ENCODE measurements at places on chromosomes 3 and 15.

DNA sequence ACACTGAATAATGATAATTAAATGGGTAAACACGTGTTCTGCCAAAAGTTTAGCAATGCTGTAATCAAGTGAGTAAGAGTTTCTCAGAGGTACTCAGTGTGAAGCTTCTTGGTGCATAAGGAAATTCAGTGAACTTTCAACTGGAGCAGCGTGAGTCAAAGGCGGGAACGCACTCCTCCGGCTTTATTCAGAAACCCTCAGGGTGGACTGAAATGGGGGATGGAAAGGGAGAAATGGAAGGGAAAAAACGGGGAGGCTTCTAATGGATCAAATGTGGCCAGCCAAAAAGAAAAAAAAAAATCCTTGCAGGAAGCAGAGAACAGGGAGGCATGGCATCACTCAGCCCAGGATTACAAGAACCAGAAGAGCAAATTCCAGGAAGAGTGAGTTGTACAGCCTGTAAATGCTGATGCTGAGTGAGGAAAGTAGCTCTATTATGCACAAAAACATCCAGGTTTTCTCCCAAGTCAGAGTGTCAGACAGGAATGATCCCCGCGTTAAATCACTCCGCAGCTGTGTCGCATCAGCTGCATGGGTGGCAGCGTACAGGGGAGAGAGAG is 85.3 kb downstream of the ASB7 start:
- no peak for DNase-seq

DNA sequence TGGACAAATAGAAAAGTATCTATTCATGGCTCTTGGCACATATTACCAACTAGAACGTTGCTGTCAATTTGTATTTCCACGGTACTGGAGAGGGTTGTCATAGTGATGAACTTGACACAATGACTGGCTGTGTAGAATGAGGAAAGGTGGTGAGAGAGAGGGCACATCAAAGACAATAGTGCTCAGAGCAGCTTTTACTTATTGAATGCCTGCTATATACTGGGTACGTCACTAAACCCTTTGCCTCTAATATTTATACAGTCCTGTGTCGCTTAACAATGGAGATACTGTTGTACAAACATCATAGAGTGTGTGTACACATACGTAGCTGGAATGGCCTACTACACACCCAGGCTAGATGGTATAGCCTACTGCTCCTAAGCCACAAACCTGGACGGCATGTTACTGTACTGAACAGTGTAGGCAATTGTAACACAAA is 8.3 kb downstream of the TMPRSS7 start:
- DNase-seq = peak; percentile 6

- DNase-seq = no peak
Observed at GRCh38 chr3:65436580-65436979, 602.1 kb downstream of the MAGI1 start.

DNA sequence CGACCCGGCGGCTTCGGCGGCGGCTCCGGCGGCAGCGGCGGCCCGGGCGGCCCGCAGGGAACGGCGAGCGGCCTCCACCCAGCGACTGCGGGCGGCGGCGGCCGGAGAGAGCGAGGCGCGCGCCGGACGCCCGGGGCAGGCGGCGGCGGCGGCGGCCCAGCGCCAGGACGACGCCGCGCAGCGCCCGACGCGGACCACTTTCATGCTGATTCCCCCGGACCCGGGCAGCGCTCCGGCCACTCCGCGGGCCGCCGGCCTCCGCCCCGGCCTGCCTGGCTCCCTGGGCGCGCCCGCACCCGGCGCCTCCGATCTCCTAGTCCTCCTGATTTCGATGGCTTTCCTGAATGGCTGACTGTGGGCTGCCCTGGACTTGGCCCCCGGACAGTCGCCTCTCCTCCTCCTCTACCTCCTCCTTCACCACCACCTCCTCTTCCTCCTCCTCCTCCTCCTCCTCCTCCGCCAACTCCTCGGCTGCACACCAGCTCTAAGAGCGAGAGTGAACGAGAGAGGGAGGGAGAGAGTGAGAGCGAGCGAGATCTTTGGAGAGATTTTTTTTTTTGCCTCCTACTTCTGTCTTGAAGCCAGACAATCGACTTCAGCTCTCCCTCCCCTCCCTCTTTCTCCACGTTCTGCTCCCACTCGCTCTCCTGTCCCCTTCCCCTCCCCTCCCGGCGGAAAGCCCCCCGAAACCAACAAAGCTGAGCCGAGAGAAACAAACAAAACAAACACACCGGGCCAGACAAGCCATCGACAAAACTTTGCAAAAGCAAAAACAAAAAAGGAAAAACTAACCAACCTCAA is 844 bp downstream of the NR2F2 start:
- peak; percentile 42 for DNase-seq

- no peak for DNase-seq
Observed at GRCh38 chr15:25136119-25136518, 181.3 kb downstream of the SNRPN start.

GRCh38 chr3:107986505-107986904 is 104.3 kb downstream of the CD47 start:
- no peak for DNase-seq

DNA sequence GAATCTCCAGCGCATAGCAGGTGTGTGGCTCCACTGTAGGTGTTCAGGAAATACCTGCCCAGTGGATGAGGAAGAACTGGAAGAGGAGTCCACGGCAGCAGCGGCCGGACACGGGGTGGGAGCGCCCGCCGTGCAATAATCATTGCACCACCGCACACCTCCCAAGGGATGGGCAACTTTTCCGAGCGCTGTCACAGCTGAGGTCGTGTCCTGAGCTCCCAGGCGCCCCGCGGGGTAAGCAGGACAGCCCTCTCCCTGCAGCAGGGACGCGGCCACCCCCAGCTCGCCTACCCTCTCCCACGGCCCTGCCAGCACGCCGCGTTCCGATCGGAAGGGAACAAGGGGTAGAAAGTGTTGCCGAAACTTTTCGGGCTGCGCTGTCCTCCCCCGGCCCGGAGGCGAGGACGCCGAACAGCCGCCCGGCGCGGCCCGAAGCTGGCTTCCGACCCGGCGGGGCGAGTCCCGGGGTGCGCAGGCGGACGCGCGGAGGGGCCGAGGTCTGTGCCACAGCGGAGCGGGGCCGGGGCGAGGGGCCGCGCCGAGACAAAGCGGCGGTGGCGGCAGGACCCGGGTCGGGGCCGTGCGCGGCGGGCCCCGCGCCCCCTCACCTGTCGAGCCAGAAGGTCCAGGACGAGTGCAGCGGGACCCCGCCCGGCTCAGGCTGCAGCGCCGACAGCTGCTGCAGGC is 475 bp downstream of the EIF4E3 start:
- peak; percentile 24 for DNase-seq

- DNase-seq = no peak
Observed at GRCh38 chr3:73580343-73580742, 44.4 kb downstream of the PDZRN3 start.

GRCh38 chr15:91124132-91124531 is 24.1 kb downstream of the SV2B start:
- DNase-seq = no peak

DNA sequence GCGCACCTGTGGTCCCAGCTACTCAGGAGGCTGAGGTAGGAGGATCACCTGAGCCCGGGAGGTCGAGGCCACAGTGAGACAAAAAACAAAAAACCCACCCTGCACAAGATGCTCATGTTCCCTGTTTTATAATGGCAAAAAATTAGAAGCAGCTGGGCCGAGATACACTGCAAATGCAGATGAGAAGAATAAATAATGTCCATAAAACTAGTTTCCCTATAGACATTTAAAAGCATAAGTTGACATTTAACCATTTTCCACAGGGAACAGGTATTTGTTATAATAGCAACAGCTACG is 537 bp upstream of the SCAP start:
- no peak for DNase-seq

- no peak for DNase-seq
Observed at GRCh38 chr15:23994273-23994672, 307.2 kb upstream of the NDN start.

DNA sequence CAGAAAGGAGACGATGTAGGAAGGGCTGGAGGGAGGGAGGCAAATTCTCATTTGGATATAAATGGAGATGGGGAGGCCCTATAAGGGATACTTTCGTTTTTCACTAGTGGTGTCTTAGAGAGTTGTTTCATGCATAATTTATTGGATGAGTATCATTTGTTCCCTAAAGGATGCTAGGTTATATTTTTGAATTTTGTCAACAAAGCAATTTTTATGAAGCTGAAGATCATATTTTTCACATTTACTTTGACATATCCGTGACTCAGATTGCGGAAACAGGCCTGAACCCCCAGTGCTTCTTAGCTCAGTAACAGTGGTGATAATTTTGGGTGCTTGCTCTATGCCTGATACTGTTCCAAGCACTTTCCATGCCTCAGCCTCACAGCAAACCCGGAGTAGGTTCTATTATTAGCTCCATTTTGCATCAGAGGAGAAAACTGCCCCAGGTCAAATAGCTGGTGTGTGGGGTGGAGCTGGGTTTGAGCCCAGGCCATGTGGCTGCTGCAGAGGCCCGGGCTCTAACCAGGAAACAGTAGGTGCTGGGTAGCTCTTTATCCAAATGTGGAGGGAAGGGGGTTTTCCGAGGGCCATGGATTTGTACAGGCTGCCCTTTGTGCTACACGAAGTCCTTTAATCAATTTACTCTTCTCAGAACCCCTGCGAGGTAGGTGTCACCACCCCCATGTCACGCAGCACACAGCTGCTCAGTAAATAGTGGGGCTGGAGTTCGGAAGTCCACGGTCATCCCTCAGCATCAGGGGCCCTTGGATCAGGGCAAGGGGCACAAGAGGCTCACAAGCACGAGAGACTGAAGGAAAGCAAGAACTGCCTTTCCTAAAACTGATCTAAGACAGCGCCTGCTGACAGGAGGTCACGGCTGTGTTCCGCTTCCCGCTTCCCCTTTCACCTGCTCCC is 99.1 kb downstream of the SLC49A4 start:
- DNase-seq = no peak

- DNase-seq = no peak
Observed at GRCh38 chr3:120151791-120152190, 57.5 kb upstream of the GSK3B start.

GRCh38 chr3:58722561-58722960 is 56.0 kb upstream of the FAM3D start:
- DNase-seq = no peak

GRCh38 chr3:41362638-41363559 is 163.6 kb downstream of the CTNNB1 start:
- DNase-seq = no peak

DNA sequence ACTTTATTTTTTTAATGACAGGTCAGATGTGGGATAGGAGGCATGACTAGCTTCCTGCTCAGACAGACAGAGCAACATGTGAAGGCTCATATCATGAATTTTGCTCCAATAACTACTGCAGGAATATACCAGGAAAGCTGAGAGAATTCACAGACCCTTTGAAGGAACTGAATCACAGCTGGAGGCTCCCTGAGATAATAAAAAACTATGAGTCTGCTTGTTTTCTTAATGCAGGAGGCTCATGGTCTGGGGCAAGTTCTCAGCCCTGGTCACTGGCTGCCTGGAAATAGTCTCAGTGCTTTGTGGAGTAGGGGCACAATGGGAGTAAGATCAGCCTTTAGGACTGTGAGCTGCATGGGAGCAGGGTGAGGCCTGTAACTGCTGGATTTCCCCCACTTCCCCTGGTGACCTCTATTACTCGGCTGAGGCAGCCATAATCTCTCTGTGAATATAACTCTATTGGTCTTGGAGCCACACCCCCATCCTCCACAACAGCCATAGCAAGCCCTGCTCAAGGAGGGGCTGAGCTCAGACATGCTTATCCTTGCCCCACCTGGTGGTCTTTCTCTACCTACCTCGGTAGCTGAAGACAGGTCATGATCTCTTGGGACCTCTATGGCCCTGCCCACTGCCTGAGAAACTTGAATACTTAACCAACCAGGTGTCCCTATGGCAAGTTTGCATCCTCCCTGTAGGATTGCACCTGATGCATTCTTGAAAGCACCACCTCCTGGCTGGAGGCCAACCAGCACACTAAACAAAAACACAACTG is 281.6 kb upstream of the TMCO5A start:
- DNase-seq = no peak
